Stimulated activated CD4-positive, alpha-beta T cell treated with anti-CD3 and anti-CD28 coated beads, Interleukin-15, amount 100 ng/mL, for 24 hours (primary cell): ENCODE measurements at places on chromosomes 12 and 14.

- no peak for DNase-seq
Observed at GRCh38 chr12:123839826-123840225, 77.7 kb downstream of the DNAH10 start.

GRCh38 chr12:78226763-78227162, 396.1 kb downstream of the NAV3 start:
- no peak for DNase-seq

- no peak for DNase-seq
Observed at GRCh38 chr12:3805077-3805476, 52.2 kb upstream of the CRACR2A start.

GRCh38 chr14:58801086-58801485, 163.3 kb downstream of the DACT1 start:
- no peak for DNase-seq

DNA sequence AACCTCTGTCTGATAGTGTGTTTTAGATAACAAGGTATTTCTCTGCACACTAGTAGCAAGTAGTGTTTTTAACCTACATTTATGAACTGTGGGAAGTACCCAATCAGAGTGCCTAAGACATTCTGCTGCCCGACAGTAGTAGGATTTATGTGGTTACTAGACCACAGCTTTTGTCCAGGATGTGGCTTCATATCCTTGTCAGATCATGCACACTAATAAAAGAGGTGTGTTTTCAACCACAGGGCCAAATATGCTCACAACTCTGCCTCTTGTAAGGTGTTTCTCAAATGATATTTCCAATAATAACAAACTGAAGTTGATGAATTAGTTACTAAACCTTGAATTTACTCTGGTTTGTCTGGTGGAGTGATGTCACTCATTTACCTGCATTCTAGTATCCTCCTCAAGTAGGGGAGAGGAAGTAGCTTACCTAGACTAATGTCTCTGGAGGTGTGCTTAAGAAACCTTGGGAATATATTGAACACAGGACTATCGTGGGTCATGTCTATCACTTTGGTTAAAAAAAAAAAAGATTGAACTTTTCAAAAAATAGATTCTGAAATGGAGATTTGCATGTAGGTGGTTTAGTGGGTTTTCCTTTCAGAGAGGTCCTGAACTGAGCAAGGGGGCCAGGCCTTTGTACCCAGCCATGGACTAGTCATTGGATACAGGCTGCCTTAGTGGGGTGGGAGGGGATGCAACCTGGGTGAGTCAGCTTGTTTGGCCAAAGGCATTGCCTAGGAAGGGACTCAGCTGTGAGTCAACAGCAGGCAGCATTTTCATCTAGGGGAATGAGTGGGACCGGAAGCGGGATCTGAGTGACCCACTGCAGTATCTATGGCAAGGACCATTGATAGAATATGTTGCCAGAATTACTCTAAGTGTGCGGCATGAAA, 14.1 kb downstream of the FBXW8 start:
- DNase-seq: peak; percentile 49
